ENCODE measurements at places on chromosomes 2 and 18. TPM values are rescaled to one million over a fixed set of nuclear protein-coding genes. Genes with fewer than 3 reads are reported as not detected.

GRCh38 chr2:217735034-217735433 lies 267.8 kb downstream of the TNS1 start:
- peaks cover 14% of the 10 kb centered on the region for H3K4me1 ChIP-seq
- DNase-seq = no peak
- H3K36me3 ChIP-seq = no peaks in the 10 kb centered on the region
- no peak overlapping the region for H3K27ac ChIP-seq
- H3K27me3 ChIP-seq = no peaks in the 10 kb centered on the region
- no peak overlapping the region for H3K4me3 ChIP-seq

- H3K27ac ChIP-seq = peak overlapping the region; percentile 77
- no peak for DNase-seq
- H3K4me1 ChIP-seq = peaks cover 12% of the 10 kb centered on the region
- no peaks in the 10 kb centered on the region for H3K27me3 ChIP-seq
- peaks cover 7% of the 10 kb centered on the region for H3K36me3 ChIP-seq
These were observed 666 bp upstream of the STAT1 start for GRCh38 chr2:191014653-191015020.

- H3K27ac ChIP-seq = no peak overlapping the region
- no peak for DNase-seq
- H3K27me3 ChIP-seq = peaks cover 6% of the 10 kb centered on the region
- H3K4me1 ChIP-seq = peaks cover 10% of the 10 kb centered on the region
- H3K36me3 ChIP-seq = no peaks in the 10 kb centered on the region
These were observed 334.3 kb downstream of the DYSF start for GRCh38 chr2:71787476-71788185.

DNA sequence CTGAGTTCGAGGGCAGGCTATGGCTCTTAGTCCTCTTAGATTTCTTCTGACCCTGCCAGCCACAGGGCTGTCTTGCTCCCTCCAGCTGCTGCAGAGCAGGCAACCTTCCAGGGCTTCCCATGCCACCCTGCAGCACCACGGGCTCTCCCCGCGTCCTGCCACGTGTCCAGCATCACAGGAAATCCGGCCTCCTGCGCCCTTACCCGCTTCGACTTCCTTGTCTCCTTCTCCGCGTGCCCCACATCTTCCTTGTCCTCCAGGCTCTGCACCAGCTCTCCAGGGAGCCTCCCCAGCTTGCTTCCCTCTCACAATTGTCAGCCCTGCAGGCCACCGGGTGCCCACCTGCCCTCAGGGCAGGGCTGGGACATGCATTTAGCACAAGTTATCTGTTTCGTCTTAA lies 253.5 kb downstream of the DCDC2C start:
- H3K4me3 ChIP-seq = no peak overlapping the region
- no peaks in the 10 kb centered on the region for H3K27me3 ChIP-seq
- H3K36me3 ChIP-seq = no peaks in the 10 kb centered on the region

DNA sequence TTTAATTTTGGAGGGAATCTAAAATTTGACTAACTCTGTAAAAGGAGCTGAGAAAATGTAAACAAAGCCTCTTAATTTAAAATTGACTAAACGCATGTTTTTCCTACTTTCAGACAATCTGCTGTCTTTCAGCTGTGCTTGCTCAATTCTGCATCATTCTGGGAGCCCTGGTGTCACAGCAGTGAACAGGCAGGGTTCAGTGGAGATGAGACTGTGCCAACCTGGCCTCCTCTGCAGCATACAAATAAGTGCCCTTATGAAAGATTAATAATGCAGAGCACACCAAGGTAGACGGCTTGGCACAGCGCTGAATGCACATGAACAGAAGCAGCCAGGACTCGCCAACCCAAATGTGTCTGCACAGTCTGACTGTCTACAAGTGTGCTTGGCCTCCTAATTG lies 222.0 kb upstream of the CHAC2 start:
- H3K36me3 ChIP-seq = no peaks in the 10 kb centered on the region
- peaks cover 1% of the 10 kb centered on the region for H3K4me1 ChIP-seq
- DNase-seq = no peak

DNA sequence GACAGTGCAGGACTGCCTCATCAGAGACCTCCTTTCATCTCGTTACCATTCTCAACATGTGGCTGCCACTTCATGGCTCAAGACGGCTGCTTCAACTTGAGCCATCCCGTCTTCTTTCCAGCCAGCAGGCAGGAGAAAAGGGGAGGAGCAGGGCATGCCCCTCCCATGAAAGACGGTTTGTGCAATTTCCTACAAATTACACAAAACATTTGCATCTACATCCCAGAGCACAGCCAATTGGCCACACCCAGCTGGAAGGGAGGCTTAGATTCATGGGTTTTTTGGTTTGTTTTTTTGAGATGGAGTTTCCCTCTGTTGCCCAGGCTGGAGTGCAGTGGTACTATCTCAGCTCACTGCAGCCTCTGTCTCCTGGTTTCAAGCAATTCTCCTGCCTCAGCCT lies 11.8 kb downstream of the UCN start:
- H3K4me3 ChIP-seq = no peak overlapping the region
- no peak for DNase-seq
- H3K27ac ChIP-seq = no peak overlapping the region
- H3K27me3 ChIP-seq = peaks cover 8% of the 10 kb centered on the region
- no peaks in the 10 kb centered on the region for H3K36me3 ChIP-seq
- H3K4me1 ChIP-seq = peaks cover 10% of the 10 kb centered on the region

GRCh38 chr2:59012234-59012633 lies 771.1 kb upstream of the FANCL start:
- no peak overlapping the region for H3K27ac ChIP-seq
- no peaks in the 10 kb centered on the region for H3K4me1 ChIP-seq
- no peak for DNase-seq
- no peaks in the 10 kb centered on the region for H3K36me3 ChIP-seq

DNA sequence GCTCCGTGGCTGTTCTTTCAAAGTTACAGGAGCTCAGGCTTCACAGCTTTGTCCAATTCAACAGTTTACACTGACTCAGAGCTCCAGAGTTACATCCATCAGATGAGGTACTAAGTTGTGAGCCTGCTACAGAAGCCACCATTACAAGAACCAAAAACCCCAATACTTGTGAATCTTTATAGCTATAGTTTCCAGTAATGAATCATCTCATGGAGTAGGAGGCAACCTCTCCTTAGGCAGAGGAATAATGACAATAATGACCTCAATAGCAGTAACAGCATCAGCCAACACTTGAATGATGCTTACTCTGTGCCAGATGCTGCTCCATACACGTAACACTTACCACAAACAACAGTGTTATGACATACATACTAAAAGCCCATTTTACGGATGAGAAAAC lies 3.6 kb downstream of the ZC3H8 start:
- H3K4me3 ChIP-seq = no peak overlapping the region
- H3K4me1 ChIP-seq = no peaks in the 10 kb centered on the region
- DNase-seq = peak; percentile 33

The LHCGR gene
- total RNA-seq = under 0.01 TPM

The REG3G gene
- not detected for total RNA-seq

The CROCC2 gene
- total RNA-seq = not detected

The TIA1 gene
- total RNA-seq = 103 TPM

The RTP5 gene
- not detected for total RNA-seq

Data from IMR-90 (cell line).